Stimulated activated naive CD4-positive, alpha-beta T cell treated with Interleukin-2 at 50 U/mL for 16 hours (primary cell): ENCODE measurements at places on chromosomes 7 and 10.

DNA sequence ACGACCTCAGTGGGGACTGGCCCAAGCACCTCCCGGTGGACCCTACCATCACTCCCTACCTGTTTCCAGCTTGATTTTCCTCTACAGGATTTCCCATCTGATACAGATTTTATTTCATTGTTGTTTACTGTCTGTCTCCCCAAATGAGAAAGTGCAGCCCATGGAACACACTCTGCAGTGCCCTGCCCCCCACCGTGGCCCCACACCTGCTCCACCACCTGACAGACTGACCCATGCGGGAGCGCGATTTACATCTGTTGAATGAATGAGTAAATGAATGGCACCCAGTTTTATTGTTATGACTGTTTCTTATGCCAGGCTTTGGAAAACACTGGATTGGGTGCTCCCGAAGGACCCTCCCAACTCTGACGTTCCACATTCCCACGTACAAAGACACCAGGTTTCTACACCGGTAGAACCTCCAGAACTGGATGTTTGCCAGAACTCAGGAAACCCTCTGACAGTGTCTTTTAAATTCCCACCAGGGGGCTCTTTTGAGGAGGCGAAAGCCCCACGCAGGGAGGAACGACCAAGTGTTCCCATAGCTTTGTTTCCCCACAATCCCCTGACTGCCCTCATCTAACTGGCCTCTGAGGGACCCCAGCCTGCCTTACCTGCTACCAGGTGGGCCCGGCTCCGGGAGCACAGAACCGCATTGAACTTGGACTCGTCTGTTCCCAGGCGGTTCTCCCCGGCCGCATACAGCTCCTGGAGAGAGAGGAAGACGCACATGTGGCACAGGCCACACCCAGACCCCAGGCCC, 29.0 kb downstream of the PLAC9 start:
- DNase-seq = no peak

DNA sequence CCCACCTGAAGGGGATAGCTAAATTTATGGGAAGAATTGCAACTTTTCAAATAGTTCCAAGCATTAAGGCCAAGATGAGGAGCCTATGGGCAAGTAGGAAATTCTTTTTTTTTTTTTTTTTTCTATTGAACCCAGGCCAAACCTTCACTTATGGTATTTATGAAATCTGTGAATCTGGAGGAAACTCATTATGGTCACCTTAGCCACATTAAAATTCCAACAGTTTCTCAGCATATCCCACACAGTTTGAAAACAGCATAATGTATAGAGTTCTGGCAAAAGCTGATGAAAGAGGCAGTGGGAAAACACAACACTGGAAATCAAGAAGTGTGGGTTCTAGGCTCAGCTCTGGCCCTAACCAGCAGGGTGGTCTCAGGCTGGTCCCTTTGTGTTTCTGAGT, 236.9 kb downstream of the PTEN start:
- no peak for DNase-seq

- no peak for DNase-seq
These were observed 75.4 kb upstream of the SLC13A1 start for GRCh38 chr7:123275036-123275753.

DNA sequence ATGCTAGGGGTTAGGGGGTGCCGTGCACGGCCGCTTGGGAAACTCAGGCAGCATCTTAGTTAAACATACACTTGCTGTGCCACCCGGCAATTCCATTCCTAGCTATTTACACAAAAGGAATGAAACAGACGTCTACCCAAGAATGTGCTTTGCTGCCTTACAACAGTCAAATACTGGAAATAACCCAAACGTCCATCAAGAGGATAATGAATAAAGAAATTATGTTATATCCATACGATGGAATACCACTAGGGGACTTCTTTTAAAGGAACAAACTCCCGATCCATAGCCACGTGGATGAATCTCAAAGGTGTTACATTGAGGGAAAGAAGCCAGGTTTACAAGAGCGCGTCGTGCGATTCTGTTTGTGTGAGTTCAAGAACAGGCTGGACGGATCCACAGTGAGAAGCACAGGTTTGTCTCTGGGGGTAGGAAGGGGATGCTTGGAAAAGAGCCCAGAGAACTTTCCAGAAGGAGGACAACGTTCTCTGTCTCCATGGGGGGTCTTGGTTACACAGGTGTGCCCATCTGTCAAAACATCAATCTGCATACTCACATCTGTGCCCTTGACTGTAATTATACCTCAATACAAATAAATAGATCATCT, 41.8 kb downstream of the STK32C start:
- no peak for DNase-seq

DNA sequence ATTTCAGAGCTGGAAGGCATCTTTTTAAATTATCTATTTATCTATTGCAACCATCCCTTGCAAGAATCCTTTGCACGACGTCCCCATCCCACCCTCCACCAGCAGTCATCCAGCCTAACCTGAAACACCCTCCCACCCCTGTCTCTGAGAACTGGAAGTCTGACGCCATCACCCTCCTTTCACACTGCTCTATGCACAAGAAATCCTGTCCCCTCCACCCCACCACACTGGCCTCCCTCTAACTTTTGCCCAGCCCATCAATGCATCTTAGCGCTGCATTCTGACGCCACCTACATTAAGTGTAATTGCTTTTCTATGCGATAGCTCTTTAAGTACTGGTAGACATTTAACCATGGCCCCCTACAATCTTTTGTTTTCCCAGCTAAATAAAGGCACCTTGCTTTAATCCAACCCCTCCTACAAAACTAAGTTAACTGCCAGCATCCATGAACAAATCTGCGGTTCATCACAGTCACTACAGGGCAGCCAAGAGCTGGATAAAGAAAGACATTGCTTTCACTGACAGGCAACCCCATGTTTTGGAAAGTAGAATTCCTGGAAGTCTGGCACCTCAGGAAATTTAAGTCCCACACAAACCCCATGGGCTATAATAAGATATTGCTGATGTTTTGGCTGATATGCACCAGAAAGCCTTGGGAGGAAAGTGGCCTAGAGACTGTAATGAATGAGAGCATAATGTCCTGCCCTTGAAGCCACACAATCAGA, 128.0 kb downstream of the GLI3 start:
- DNase-seq = no peak
